Heart left ventricle (tissue), 16 donors: ENCODE measurements at places on chromosomes 7 and 10. TPM values are rescaled to one million over a fixed set of nuclear protein-coding genes. Genes with fewer than 3 reads are reported as not detected.

- DNase-seq: no peak
- no peak overlapping the region for H3K27ac ChIP-seq
- H3K4me3 ChIP-seq: no peak overlapping the region
- no peaks in the 10 kb centered on the region for H3K36me3 ChIP-seq
- H3K4me1 ChIP-seq: no peaks in the 10 kb centered on the region
These were observed 266.8 kb downstream of the INHBA start for GRCh38 chr7:41436139-41436538.

GRCh38 chr7:17497136-17497535, 198.7 kb downstream of the AHR start:
- no peaks in the 10 kb centered on the region for H3K4me1 ChIP-seq
- no peak overlapping the region for H3K27ac ChIP-seq
- no peak for DNase-seq
- H3K27me3 ChIP-seq: no peaks in the 10 kb centered on the region
- H3K36me3 ChIP-seq: no peaks in the 10 kb centered on the region

DNA sequence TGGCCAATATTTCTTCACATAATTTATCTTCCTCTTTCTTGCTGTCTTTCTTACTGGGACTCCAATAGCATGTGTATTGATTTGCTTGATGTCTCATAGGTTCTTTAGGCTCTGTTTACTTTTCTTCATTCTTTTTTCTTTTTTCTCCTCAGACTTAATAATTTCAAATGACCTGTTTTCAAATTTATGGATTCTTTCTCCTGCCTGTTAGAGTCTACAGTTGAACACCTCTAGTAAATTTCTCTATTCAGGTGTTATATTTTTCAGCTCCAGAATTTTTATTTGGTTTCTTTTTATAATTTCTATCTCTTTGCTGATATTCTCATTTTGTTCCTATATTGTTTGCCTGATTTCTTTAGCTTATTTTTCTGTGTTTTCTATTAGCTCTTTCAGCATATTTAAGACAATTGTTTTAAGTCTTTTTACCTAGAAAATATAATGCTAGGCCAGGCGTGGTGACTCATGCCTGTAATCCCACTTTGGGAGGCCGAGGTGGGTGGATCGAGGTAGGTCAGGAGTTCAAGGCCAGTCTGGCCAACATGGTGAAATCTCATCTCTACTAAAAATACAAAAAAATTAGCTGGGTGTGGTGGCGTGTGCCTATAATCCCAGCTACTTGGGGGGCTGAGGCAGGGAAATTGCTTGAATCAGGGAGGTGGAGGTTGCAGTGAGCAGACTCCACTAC, 61.9 kb upstream of the TNS3 start:
- no peak overlapping the region for H3K27ac ChIP-seq
- H3K4me1 ChIP-seq: peaks cover 8% of the 10 kb centered on the region
- no peak for DNase-seq
- H3K36me3 ChIP-seq: no peaks in the 10 kb centered on the region
- H3K4me3 ChIP-seq: no peak overlapping the region
- H3K27me3 ChIP-seq: no peaks in the 10 kb centered on the region

DNA sequence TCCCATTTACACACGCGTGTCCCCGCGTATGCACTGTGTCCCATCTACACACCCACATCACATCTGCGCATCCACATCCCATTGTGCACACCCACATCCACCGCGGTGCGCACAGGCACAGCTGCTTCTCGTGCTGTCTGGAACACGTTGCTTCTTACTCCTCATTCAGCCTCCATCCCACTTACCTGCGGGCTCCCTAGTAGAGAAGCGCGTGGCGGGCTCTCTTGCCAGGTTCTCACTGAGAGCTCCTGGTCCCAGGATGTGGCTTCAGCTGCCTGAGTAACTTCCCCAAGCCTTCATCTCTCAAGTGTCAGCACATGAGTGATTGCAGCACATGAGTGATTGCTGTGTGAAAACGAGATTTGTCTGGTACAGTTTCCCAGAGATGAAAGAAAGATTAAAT, 117.8 kb downstream of the TRRAP start:
- no peak overlapping the region for H3K4me3 ChIP-seq
- H3K27ac ChIP-seq: no peak overlapping the region
- H3K27me3 ChIP-seq: no peaks in the 10 kb centered on the region
- DNase-seq: no peak
- peaks cover 92% of the 10 kb centered on the region for H3K36me3 ChIP-seq

GRCh38 chr7:69399401-69399800, 198.9 kb upstream of the AUTS2 start:
- no peaks in the 10 kb centered on the region for H3K27me3 ChIP-seq
- no peak overlapping the region for H3K27ac ChIP-seq
- H3K4me1 ChIP-seq: no peaks in the 10 kb centered on the region

DNA sequence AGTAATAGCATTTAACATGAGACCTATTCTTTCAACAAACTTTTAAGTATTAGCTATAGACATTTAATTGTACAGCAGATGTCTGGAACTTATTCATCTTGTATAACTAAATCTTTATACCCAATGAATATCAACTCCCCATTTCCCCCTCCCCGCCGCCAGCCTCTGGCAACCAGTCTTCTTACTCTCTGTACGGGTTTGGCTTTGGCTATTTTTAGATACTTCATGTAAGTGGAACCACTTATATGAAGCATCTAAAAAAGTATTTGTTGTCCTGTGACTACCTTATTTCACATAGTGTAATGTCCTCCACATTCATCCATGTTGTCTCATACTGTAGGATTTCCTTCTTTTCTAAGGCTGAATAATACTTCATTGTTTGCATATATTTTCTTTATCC, 60.8 kb downstream of the RAB18 start:
- H3K27me3 ChIP-seq: no peaks in the 10 kb centered on the region
- H3K27ac ChIP-seq: no peak overlapping the region
- no peaks in the 10 kb centered on the region for H3K4me1 ChIP-seq

GRCh38 chr7:130334274-130334673, 10.3 kb upstream of the CPA5 start:
- no peak overlapping the region for H3K4me3 ChIP-seq
- no peaks in the 10 kb centered on the region for H3K36me3 ChIP-seq
- H3K4me1 ChIP-seq: no peaks in the 10 kb centered on the region
- H3K27me3 ChIP-seq: no peaks in the 10 kb centered on the region

- peaks cover 24% of the 10 kb centered on the region for H3K27me3 ChIP-seq
- H3K27ac ChIP-seq: no peak overlapping the region
- H3K4me1 ChIP-seq: no peaks in the 10 kb centered on the region
- H3K36me3 ChIP-seq: no peaks in the 10 kb centered on the region
- H3K4me3 ChIP-seq: no peak overlapping the region
- no peak for DNase-seq
These were observed 5.8 kb upstream of the GFRA1 start for GRCh38 chr10:116278846-116279245.

- peak overlapping the region; percentile 3 for H3K27ac ChIP-seq
- H3K4me3 ChIP-seq: no peak overlapping the region
- no peak for DNase-seq
- H3K36me3 ChIP-seq: no peaks in the 10 kb centered on the region
These were observed 270.0 kb downstream of the TRIL start for GRCh38 chr7:28688174-28688573.

- no peak overlapping the region for H3K4me3 ChIP-seq
- H3K27me3 ChIP-seq: no peaks in the 10 kb centered on the region
- H3K27ac ChIP-seq: no peak overlapping the region
- H3K36me3 ChIP-seq: no peaks in the 10 kb centered on the region
These were observed 49.3 kb downstream of the FBXL13 start for GRCh38 chr7:103025341-103025740.

DNA sequence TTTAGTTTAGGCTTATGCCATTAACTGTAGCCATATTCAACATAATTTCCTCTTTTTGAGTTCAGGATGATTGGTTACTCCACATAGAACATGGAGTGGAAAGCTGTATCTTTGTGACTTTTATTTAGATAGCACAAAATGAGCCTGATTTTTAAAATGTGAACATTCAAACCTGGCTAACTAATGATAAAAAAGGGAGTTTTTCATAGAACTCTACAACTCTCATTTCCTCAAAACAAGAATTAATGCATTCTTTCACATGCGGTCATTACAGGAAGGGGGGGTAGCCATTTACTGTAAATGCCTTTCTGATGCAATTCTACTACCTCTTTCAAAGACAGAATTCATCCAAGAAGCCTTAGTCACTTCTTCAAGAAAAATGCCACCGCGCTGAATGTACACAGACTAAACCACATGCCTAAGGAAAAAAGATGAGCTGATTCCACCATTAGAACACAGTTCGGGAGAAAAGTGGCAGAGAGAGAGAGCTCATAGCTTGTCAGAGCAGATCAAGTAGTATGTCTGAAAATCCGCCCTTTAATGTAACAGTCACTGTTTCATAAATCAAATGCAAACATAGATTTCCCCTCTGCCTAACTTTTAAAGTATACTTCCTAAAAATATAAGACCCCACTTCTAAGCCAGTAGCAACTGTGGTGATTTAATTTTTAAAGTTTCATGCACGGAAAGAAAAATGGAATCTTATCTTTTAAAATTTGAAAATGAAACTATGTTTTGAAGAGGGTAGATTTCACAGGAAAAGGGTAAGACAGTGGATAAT, 226.4 kb upstream of the KLF14 start:
- H3K4me3 ChIP-seq: no peak overlapping the region
- no peaks in the 10 kb centered on the region for H3K27me3 ChIP-seq
- H3K4me1 ChIP-seq: peaks cover 84% of the 10 kb centered on the region
- peak overlapping the region; percentile 6 for H3K27ac ChIP-seq
- DNase-seq: no peak
- peaks cover 28% of the 10 kb centered on the region for H3K36me3 ChIP-seq

- no peak overlapping the region for H3K27ac ChIP-seq
- no peaks in the 10 kb centered on the region for H3K4me1 ChIP-seq
- no peaks in the 10 kb centered on the region for H3K36me3 ChIP-seq
- H3K4me3 ChIP-seq: no peak overlapping the region
- no peaks in the 10 kb centered on the region for H3K27me3 ChIP-seq
These were observed 302.0 kb downstream of the TFEC start for GRCh38 chr7:115728518-115728917.

GRCh38 chr7:35268953-35269352, 15.1 kb upstream of the TBX20 start:
- H3K27me3 ChIP-seq: no peaks in the 10 kb centered on the region
- no peaks in the 10 kb centered on the region for H3K36me3 ChIP-seq
- DNase-seq: no peak
- no peak overlapping the region for H3K4me3 ChIP-seq
- no peak overlapping the region for H3K27ac ChIP-seq

DNA sequence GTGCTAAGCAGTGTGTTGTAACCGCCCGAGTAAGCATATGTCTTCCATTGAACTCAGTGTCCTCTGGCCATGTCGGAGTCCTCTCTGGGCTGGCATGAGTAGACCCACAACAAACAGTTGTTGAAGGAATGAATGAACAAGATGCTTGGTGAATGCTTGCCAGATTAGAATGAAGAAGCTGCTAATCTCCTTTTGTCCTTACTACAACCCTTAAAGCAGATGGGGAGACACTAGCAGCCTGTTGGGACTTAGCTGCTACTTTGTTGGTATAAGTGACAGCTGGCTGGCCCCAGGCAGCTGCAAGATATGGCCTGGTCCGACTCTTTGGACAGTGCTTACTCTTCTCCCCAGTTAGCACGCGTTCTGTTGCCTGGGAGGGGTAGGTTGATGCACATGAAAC, 370.1 kb downstream of the RPS24 start:
- H3K36me3 ChIP-seq: no peaks in the 10 kb centered on the region
- DNase-seq: no peak

DNA sequence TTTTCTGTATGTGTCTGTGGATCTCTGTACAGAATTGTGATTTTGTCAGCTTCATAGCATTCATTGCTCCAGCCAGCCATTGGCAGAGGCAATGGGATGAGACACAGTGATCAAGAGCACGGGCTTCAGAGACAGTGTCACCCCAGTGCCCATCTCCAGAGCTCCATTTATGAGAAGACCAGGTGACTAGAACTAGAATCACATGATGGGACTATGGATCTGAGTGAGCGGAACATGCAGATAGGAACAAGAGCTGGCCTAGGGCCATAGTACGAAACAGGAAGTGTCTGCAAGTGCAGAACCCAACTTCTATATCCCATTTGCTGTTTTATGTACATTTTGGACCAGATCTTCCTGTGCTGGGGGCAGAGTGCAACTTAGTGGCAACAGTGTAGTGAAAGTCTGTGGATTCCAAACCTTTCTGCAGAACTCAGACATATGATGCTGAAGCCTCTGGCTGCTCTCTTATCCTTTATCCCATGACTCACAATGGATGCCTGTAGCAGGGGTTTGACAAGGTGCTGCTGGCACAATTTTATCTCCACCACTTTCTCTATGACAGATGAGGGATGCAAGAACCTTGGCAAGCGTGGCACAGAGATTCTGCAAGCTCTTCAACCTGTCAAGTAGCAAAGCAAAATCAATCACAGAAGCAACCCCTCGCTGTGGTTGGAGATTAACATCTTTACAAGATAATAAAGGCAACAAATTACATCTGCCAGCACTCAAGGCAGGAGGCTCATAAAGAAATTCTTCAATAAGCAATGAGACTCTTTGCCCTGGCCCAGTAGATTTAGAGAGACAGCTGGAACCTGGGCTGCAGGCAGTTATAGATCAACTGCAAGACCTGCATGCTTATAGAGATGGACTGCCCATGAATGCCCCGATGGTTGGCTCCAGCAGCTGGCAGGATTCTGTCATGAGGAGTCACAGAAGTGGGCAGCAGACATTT, 681.3 kb downstream of the TNS3 start:
- H3K27ac ChIP-seq: peak overlapping the region; percentile 33
- H3K4me3 ChIP-seq: no peak overlapping the region
- H3K4me1 ChIP-seq: no peaks in the 10 kb centered on the region
- no peaks in the 10 kb centered on the region for H3K36me3 ChIP-seq

GRCh38 chr10:71714031-71714410, 5.6 kb downstream of the C10orf105 start:
- no peaks in the 10 kb centered on the region for H3K36me3 ChIP-seq
- H3K27ac ChIP-seq: peak overlapping the region; percentile 92
- peak overlapping the region; percentile 23 for H3K4me3 ChIP-seq
- DNase-seq: no peak

DNA sequence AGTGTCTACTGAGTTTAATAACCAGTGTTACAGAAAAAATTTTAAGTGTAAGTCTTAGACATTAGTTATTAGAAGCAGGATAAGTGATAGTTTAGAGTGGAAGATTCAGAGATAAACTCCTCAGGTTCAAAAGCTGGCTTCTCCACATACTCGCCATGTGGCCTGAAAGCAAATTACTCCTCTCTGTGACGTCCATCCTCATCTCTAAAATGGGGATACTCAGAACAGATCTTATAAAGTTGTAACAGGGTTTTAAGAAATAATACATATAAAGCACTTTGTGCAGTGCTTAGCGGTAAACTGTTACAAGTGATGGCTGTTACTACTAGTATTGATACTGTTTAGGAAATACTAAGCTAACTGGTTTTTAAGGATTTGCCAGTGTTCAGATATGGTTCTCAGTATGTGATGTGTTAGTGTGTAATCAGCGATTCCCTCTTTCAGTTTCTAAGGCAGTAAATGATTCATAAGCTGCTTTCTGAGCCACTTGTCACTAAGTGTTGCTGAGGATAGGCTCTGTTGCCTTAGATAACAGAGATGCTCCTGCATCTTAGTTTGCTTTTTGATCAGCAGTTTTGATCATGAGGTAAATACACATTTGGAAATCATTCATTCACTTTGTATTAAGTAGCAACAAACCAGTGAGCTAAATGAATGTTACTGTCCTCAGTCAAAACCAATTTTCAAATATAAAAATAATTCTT, 58.7 kb downstream of the CYP51A1 start:
- no peaks in the 10 kb centered on the region for H3K27me3 ChIP-seq
- H3K36me3 ChIP-seq: peaks cover 10% of the 10 kb centered on the region
- no peak for DNase-seq
- H3K4me1 ChIP-seq: no peaks in the 10 kb centered on the region
- no peak overlapping the region for H3K27ac ChIP-seq
- H3K4me3 ChIP-seq: no peak overlapping the region

KLLN gene
- 0.57 TPM for total RNA-seq

SLC26A5 gene
- not detected for total RNA-seq

SEMA3C gene
- total RNA-seq: 55.6 TPM

CASP7 gene
- total RNA-seq: 9.7 TPM

TRIL gene
- total RNA-seq: 3.2 TPM

SDHAF3 gene
- 8.4 TPM for total RNA-seq

GNAT3 gene
- total RNA-seq: not detected

ZMIZ1 gene
- total RNA-seq: 49.2 TPM
